ENCODE measurements at places on chromosomes 2 and 18. TPM values are rescaled to one million over a fixed set of nuclear protein-coding genes. Genes with fewer than 3 reads are reported as not detected.

GRCh38 chr18:13284330-13285027, 65.9 kb downstream of the LDLRAD4 start:
- peak; percentile 36 for DNase-seq

- DNase-seq, result no peak
Observed at GRCh38 chr18:23812546-23813440, 123.5 kb downstream of the LAMA3 start.

DARS1 gene
- total RNA-seq, result 148 TPM

DNA sequence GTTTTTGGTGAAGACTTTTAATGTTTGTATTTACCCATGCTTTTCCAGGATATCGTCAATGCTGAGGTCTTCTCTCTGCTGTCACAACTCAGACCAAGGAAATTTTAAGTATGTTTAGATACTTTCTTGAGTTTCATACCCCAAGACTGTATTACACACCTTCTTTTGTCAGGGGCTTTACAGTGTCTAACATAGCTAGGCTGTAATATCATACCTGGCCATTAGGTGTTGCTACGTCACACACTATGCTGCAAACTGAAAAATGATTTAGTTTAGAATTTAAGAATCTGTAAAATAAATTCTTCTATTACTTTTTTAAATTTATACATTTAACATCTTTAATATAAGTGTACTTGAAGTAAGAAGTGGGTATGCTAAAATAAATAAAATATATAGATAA, 358.4 kb upstream of the NRP2 start:
- no peak for DNase-seq

GRCh38 chr2:95166065-95166763, 605 bp downstream of the ZNF2 start:
- no peak for DNase-seq

SLC35G4 gene
- total RNA-seq, result not detected

TFCP2L1 gene
- total RNA-seq, result 0.16 TPM

- no peak for DNase-seq
Observed at GRCh38 chr18:54150226-54150625, 74.2 kb downstream of the MBD2 start.

DNA sequence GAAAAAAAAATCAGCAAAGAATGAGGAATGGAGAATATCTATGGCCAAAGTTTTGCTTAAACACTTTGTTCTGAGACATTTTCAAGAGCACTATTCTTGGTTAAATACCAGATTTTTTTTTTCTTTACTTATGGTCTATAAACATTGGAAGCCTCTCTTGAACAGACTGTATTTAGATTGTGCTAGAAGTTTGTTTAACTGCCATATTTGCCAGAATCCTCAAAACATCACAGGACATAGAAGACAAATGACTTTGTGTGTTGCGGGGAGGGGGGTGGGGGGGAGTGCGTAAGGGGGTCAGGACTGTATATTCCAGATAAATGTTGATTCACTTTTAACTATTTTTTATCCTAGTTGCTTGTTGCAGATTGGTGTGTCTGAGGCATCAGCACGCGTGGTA, 262.0 kb downstream of the MEIS1 start:
- DNase-seq, result no peak

STEAP3 gene
- 0.13 TPM for total RNA-seq

GRCh38 chr2:67486041-67486796, 89.1 kb downstream of the ETAA1 start:
- DNase-seq, result no peak

DNA sequence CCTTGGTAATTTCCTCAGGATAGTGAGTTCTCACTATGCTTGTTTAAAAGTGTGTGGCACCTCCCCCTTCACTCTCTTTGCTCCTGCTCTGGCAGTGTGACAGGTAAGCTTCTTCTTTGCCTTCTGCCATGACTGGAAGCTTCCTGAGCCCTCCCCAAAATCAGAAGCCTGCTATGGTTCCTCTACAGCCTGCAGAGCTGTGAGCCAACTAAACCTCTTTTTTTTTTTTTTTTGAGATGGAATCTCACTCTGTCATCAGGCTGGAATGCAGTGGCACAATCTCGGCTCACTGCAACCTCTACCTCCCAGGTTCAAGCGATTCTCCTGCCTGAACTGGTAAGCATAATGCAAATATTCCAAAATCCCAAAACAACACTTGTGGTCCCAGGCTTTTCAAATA, 80.0 kb downstream of the SOWAHC start:
- no peak for DNase-seq

- DNase-seq, result no peak
Observed at GRCh38 chr2:203812294-203813221, 55.0 kb upstream of the CTLA4 start.

DNA sequence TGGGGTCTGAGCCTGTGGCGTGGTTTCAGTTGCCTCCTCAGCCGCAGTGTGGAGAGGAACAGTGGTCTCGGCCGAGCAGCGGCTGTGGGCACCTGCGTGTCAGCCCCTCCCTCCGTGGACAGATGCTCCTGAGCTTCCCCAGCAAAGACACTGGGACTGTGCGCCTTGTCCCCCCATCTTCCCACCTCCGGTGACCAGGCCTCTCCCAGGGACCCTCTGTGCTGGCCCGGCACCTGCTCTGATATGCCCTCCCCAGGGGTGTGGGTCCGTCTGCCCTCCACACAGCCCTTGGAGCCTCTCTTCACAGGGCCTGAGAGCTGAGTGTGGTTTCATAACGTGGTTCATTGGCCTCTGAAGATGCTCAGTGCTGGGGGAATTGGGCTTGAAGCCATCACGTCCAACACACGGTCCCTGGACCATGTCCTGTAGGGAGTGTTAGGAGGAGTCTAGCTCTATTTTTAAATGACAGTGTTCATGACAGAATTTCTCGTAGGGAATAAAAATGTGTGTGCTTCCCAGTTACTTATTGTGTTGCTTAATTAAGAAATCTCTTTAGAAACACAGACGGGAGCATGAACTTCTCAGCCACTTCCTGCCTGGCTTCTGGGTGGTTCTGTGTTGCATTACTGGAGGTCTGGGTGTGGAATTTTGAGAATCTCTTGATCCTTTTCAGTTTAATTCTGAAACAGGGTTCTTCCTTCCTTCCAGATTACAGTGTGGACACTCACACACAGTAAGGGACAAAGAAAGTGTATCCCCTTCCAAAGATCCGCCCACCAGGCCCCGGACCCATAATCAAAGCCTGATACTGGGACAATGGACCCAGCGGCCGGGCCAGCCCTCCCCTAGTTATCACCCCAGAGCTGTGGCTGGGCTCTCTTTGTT, 110.7 kb downstream of the NFATC1 start:
- no peak for DNase-seq

CNTNAP5 gene
- total RNA-seq, result not detected

- DNase-seq, result no peak
Observed at GRCh38 chr2:176729706-176730569, 460.7 kb downstream of the MTX2 start.

- no peak for DNase-seq
Observed at GRCh38 chr2:176556373-176556772, 287.1 kb downstream of the MTX2 start.

DNA sequence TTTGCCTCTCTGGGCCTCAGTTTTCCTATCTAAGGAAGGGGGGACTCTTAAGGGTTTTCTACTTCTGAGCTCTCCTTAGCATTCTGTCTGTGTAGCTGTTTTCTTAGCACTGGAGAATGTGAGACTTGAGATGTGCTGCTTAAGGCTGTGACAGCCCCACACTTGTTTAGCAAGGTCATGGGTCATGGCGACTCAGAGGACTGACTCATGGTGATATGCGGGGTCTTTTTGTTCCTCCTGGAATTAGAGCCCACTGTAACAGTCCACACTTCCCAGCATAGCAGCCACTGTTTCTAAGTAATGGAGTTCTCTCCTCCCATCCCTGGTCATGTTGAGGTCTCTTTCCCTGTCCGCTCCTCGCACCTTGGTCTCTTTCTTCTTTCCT, 4.1 kb upstream of the LPIN1 start:
- no peak for DNase-seq

ARHGAP25 gene
- 68.2 TPM for total RNA-seq

DNA sequence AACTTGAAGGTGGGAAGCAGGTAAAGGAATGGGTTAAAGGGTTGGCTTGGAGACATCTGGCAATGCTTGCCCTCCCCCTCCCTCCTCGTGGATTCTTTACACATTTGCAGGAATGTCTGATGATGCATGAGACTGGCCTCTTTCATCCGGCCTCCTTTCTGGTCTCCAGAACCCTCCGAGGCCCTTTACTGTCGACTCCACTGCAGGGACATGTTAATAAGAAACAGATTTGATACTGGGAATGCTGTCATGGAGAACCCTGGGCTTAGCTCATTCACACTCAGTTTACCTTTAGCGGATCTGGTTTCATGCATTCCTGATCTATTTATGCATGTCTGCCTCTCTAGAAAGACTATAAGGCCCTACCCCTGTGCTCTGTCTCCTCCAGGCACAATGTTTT, 238.7 kb downstream of the TGIF1 start:
- DNase-seq, result no peak

- DNase-seq, result no peak
Observed at GRCh38 chr18:21049306-21049705, 62.3 kb downstream of the ROCK1 start.

GRCh38 chr2:148680462-148680861, 35.9 kb downstream of the EPC2 start:
- no peak for DNase-seq

TANC1 gene
- total RNA-seq, result 0.37 TPM

DNA sequence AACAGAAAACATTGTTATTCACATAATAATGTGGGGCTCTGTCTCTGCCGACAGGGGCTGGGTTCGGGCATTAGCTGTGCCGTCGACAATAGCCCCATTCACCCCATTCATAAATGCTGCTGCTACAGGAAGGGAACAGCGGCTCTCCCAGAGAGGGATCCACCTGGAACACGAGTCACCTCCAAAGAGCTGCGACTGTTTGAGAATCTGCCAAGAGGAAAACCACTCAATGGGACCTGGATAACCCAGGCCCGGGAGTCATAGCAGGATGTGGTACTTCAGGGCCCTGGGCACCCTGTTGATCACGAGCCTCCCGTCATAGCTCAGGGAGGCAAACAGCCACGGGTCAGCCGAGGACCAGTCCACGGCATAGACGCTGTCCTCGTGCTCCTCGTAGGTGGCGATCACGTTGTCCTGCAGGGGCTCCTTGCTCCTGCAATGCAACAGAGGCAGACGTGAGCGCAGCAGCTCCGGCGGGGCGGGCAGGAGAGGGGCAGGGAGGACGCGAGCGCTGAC, 188.5 kb downstream of the EIPR1 start:
- no peak for DNase-seq

DNA sequence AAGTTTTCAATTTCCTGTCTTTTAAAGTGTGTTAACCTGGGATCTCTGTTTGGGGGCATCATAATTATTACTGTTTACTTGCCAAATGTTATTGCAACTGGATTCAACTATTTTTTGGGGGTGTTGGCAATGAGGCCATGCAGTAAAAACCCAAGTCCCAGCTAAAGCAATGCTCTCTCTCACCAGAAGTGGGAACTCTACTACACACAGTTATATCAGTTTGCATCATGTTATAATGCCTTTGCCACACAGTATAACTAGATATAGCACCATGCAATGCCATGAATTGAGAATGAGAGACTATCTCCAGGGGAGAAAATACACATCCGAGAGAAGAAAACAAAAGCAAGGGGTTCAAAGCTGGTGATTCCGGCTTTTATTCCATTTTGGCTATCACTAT, 79.0 kb downstream of the GCA start:
- no peak for DNase-seq

DNA sequence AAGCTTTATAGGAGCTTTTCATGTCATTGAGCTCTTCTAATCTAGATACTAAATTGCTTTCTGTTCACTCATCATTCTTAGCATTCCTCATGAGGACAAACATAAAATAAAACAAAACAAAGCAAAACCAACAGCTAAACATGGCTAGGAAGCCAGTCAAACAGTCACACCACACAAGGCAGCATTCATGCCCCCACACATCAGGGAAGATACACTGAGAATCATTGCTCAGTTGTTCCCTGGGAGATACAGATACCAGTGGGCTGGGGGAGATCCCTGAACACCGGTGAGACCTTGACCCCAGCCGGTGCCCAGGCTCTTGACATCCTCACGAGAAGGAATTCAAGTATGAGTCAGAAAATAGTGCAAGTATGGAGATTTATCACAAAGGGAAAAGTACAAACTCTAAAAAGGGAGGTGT, 177.9 kb upstream of the ARL4C start:
- no peak for DNase-seq

GRCh38 chr2:184215745-184216144, 382.6 kb upstream of the ZNF804A start:
- no peak for DNase-seq

DNA sequence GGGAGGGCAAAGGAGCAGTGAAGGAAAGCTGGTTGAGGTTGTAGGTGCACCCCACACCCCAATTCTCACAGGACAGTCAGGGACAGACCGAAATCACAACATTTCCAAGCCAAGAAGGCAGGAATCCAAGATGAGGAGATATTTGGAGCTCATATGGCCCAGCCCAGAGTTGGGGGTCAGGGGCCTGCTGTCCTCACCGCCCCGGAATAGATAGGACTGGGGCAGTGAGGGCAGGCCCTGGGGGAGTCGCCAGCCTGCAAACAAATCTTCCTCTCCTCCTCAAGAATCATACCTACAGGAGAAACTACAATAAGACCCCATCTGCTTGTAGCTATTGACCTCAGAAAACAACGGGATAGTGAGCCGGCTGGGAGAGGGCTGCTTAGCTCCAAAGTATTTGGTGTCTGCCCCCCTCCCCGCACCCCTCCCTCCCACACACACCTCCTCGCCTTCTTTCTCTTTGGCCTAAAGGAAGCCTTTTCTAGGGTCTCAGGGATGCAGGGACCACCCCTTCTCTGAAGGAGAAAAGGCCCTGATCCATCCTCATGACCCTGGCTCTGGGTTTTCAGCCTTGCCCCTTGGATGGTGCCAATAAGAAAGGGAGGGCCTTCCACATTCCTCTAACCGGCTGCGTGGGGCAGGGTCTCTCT, 3.8 kb downstream of the EN1 start:
- no peak for DNase-seq

DNA sequence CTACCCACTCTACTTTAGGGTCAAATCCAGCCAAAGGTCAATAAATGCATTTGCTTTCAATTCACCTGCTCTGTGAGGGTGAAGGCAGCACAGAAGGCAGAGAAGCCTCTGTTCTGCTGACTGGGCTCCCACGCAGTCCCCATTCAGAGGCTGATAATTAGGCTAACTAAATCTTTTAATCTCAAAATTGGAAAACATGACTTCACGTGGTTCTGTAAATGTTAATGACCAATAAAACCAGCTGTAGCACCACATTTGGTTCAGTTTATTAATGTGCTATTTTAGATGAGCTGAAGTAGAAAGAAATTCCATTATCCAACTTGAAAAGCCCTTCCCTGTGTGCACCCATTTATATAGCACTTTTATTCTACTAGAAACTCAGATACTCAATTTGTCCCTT, 310.6 kb downstream of the C1D start:
- DNase-seq, result no peak

TMEM200C gene
- total RNA-seq, result not detected

SETBP1 gene
- total RNA-seq, result 8.4 TPM

All from activated CD8-positive, alpha-beta T cell treated with anti-CD3 and anti-CD28 coated beads, Interleukin-2, amount 10 ng/mL, durations not matched to agents 7 days and 5 days (primary cell).